ENCODE measurements at places on chromosomes 6 and 20.

GRCh38 chr20:53176134-53176533 is 204.0 kb downstream of the TSHZ2 start:
- DNase-seq = no peak

- no peak for DNase-seq
Measured at GRCh38 chr6:125810445-125810844, 19.7 kb downstream of the NCOA7 start.

DNA sequence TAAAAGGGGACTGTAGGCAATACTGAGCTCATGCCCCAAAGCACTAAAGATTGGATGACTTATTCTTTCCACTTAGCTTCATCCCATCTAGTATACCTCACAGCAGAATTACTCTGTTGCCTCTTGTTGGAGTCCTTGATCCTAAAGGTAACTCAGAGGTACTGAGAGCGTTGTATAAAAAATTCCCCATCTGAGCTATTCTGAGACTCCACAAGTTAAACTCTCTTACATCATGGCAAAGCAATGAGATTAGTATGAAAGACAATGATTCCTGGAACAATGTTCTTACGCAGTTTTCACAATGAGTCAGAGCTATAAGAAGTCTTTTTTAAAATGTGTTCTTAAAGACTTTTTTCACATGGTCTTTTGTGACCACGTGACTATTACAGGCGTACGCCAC is 370.1 kb downstream of the ADGRB3 start:
- DNase-seq = no peak

DNA sequence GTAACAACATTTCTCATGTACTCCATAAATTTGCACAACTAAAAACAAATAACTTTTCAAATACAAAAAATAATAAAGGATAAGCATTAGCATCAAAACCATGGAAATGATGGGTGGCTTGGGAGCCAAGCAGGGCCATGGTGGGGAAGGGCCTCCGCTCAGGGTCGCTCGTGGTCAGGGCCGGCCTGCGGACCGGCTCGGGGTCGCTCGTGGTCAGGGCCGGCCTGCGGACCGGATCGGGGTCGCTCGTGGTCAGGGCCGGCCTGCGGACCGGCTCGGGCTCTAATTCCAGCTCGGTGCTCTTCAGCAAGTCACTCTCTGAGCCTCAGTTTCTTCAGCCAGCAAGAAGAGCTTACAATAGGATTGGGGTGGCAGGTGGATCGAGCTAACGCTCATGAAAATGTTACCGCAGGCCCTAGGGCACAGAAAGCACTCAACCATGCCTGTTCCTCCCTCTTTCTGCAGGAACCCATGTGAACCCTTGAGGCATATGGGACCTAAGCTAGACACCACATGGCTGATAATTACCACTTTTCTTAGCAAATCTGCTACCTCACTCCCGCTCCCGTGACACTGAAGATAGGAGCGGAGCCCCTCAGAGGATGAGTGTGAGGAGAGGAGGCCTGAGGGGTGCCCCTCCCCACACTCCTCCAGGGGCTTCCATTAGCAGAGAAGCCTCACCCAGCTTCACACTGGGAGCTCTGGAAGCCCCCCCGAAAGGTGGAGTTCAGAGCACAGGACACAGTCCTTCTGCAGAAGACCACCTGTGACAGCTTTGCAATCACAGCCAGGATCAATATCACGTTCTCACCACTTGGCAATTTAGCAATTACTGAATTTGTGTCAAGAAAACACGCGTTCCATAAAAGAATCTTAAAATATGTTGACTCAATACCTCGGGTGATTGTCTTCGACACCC is 103.0 kb downstream of the PSMB1 start:
- no peak for DNase-seq

DNA sequence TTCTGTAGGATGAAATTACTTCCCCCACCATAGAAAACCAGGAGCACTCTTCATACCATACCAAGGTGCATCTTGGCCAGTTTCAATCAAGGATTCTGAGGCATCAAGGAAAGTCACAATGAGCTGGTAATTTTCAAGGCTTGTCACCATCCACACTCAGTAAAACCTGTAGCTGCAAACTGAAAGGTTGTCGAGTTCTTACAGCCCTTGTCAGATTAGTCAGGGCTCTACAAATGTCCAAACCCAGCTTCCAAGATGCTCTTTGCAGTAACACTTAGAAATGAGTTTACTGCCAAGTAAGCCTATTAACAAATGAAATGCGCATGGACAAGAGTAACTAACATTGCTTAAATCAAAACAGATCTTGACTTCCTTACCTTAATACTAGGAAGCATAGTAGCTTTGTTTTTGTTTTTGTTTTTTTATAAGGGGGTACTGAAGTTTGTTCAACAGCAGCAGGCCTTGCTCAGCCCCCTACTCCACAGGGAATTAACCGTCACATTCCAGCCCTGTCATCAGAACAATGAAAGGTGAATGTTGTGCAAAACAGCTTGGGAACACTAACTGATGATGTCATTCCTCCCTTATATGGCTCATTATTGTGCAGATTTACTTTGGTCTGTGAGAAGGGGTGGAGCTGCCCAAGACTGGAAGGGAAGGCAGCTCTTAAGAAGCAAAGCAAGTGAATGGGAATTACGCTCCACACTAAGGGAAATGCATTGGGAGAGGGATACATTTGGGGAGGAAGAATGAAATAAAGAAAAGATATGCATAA is 49.9 kb upstream of the TMEM30A start:
- peak; percentile 13 for DNase-seq

GRCh38 chr20:49518576-49518975 is 36.1 kb upstream of the KCNB1 start:
- no peak for DNase-seq

DNA sequence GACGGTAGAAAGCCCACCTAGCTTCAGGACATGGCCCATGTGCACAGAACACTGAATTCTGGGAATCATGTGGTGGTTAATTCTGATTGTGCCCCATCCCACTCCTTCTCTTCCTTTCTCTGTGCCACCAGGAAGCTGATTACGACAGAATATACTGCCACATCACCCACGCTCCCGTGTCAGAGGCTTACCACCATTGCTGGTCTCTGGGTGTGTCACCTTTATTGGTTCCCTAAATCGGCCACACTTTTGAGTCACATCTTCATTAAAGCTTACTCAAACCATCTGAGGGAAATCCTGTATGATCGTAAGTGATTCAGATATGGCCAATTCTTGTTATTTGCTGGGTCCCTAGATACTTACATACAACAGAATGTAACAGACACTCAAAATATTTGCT is 3.1 kb downstream of the TRMT6 start:
- no peak for DNase-seq

GRCh38 chr20:3796477-3797225 is 541 bp downstream of the CDC25B start:
- DNase-seq = no peak

- DNase-seq = no peak
Measured at GRCh38 chr6:46453216-46453615, 38.0 kb downstream of the RCAN2 start.

DNA sequence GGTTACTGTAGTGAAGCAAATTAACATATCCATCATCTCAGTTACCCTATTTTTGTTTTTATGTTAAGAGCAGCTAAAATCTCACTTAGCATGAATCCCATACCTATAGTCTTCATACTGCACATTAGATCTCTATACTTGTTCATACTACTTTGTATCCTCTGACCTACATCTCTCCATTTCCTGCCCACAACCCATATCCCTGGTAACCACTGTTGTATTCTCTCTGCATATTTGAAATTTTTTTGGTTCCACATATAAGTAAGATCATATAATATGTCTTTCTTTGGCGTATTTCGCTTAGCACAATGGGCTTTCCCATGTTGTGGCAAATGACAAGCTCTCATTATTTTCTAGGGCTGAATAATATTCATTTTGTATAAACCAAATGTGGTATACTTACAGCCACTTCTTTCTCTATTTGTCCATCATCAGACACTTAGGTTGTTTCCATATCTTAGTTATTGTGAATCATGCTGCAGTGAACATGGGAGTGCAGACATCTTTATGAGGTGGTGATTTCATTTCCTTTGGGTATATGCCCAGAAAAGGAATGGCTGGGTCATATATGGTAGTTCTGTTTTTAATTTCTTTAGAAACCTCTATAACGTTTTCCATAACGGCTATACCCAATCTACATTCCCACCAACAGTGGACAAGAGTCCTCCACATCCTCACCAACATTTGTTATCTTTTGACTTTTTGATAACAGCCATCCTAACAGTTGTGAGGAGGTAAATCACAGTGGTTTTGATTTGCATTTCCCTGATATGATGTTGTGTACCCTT is 39.8 kb downstream of the BACH2 start:
- no peak for DNase-seq

- DNase-seq = no peak
Measured at GRCh38 chr20:23002276-23002675, 32.8 kb upstream of the SSTR4 start.

DNA sequence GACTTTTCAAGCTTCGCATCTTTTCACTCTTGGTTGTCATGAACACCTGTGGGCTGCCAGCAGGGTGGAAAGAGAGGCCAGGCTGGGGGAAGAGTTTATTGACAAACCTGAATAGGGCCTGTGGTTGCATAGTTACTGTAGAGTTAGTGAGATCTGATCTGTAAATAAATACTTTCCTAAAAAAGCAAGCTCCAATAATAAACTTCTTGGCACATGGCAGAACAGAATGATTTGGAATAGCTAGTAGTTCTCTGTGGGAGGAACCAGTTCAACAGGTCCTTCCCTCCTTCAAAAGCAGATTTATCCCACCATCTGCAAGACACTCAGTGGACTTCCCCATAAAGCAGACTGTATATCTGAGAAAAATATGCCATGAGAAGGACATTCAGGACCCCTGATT is 445.0 kb downstream of the HACE1 start:
- DNase-seq = no peak

GRCh38 chr6:151958332-151958731 is 150.8 kb downstream of the ESR1 start:
- peak; percentile 33 for DNase-seq

DNA sequence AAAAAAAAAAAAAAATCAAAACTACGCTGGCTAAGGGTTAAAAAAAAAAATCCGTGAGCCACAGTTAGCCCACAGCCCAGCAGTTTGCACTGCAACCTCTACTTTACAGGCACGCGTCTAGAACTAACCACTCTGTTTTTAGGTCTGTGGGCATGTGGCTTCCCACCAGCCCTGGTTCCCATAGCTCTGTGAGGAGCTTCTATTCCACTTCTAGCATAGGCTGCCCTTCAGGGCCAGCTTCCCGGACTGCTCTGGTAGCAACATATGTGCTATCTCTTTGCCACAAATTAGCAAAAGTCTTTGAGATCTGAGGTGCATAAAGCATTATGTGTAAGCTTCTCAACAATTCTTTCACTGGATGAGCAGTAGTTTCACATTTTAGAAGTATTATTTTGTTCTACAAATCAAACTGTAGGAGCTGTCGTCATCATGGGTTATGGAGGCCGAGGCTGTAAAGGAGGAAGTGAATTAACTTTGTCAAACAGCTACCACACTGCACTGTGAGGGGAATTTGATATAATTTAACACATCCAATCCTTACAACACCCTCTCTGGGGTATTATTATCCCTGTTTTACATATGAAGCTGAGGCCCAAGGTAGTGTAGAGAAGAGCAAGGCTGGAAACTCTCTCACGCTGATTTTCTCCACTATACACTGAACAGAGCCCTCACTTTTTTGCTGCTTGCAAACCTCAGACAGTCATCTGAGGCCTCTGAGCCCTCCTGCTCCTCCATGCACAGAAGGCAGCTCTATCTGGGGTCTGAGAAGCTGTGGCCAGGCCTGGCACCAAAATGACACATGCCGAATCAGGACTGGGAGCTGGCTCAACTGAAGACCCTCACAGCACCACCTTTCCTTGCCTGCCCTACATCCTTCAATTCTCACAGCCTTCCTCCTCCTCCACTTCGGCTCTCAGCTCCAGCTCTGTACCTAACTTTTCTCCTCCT is 35.4 kb downstream of the MAN1A1 start:
- DNase-seq = no peak

DNA sequence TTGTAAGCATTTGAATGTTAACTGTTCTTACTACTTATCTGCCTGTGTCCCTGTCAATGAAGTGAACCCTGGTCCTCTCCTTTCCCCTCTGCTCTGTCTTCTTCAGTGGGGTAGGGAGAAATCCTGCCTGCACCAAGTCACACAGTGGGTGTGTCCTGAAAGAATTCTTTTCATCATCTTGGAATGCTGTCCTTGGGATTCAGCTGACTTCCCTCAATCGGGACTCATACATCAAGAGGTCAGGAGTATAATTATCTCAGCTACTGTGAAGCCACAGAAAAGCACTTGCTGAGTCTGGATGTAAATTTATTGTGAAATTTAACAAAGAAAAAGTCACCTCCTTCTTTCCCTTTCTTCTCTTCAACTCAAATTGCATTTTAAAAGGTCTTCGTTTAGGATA is 328.5 kb downstream of the SOX4 start:
- peak; percentile 36 for DNase-seq

GRCh38 chr6:161417717-161418462 is 144.0 kb upstream of the AGPAT4 start:
- DNase-seq = peak; percentile 43

DNA sequence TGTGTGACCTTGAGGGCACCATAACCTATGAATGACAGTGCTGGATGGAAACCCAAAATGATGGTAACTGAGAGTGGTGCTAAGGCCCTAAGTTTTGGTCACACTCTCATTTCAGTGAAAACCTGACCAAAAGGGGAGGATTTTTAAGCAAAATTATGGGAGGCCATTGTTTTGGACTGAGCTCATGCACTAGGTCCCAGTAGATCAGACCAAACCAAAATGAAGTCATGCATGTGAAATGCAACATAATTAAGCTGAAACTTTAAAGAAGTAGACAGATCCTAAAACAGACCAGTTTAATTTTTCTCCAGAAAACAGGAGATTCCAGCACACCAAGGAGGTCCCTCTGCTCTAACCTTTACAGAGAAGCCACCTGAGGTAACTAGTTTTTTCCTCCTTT is 24.0 kb upstream of the THBS2 start:
- DNase-seq = no peak

- DNase-seq = no peak
Measured at GRCh38 chr20:44302026-44302669, 8.9 kb downstream of the FITM2 start.

DNA sequence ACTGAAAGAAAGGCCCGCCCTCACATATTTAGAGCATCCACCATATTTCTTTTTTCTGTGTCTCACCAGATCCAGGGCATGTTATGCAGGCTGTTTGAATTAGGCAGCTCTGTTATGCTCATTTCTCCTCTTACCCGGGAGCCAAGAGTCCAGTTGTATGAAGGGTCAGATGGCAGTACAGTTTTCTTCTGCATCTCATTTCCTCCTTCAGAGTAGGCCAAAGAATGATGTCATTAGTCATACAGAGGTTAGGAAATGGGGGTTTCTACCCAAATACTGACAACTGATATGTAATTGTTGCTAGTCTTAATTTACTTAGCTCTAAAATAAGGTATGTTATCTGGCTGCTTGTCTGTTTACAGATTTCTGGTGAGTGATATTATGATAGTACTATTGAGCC is 130.8 kb downstream of the SOBP start:
- DNase-seq = no peak

DNA sequence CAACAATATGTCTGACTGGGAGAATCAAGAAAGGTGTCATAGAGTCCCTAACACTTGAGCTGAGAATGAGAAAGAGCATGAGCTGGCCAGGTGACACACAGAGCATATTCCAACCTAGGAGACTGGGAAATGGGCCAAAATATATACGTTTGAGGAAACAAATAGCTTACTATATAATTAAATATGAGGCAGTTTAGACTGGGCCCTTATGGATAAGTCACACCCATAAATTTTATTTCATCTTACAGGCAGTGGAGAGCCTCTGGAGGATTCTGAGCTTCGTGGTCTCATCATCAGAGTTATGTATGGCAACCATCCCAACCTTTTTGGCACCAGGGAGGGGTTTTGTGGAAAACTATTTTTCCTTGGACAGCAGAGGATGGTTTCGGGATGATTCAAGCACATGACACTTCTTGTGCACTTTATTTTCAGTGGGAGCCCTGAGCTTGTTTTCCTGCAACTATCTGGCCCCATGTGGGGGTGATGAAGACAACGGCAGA is 12.9 kb upstream of the NQO2 start:
- no peak for DNase-seq

All from urothelium cell line (cell line).